ENCODE measurements at places on chromosomes 2 and 18.

GRCh38 chr18:7987284-7987976 is 420.3 kb downstream of the PTPRM start:
- no peak for DNase-seq

DNA sequence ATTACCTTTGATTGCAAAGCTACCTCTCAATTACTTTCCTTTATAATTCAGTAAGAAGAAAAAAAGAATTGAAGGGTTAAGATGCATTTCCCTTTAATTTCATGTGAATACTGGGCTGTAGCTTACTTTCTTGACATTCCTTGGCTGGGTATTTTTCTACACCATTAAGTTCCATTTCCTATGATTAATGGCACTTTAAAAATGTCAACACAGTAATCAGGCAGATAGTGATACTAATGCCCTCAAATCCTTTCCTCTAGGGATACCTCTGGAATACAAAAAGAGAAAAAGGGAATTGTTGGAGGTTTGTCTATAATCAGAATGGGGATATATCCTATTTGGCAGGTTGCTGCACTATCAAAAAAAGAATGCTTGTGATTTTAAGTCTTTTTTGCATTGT is 216.9 kb downstream of the SRBD1 start:
- DNase-seq: no peak

GRCh38 chr2:118459426-118459825 is 371.2 kb downstream of the INSIG2 start:
- DNase-seq: no peak

GRCh38 chr2:73112026-73112912 is 479 bp downstream of the RAB11FIP5 start:
- no peak for DNase-seq

- DNase-seq: no peak
Measured at GRCh38 chr18:78979730-78980278, at the start of gene SALL3. Gene SALL3 (plus strand): TSS chr18:78979818. CDS start chr18:78980275, 457 bp downstream.

GRCh38 chr2:231926761-231927565 is 767 bp upstream of the NPPC start:
- no peak for DNase-seq

DNA sequence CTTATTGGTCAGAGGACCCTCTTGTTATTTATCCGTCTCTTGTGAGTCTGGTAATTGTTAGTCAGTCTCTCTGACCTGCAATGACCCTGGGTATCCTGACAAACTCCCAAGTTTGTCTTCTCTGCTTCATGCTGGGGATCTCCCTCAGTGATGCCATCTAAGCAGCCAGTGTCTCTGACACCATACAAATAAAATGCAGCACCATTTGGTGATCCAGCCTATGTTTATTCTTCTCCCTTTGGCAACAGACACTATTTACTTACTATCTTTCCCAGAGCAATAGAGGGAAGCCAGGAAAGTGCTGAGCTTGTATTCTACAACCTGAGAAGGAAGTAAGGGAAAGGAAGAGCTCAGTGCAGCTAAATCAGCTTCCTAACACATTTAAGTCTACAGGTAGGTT is 15.9 kb downstream of the SERPINE2 start:
- no peak for DNase-seq

DNA sequence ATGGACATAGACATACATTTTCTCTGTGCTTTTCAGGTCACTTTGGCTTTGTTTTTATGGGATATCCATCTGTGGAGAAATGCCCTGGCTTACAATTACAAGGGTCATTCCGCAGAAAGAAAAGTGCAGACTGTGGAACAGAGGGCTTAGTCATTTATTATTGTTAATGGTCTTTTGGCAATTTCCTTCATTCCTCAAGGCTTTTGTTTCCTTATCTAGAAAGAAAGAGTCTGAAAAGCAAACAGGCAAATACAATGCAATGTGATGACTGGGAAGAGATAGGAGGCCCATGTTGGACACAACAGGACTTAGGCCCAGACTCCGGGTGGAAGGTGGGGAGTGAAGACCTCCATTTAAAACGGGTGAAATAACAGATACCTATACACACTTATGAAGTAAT is 129.5 kb upstream of the CAVIN2 start:
- no peak for DNase-seq

DNA sequence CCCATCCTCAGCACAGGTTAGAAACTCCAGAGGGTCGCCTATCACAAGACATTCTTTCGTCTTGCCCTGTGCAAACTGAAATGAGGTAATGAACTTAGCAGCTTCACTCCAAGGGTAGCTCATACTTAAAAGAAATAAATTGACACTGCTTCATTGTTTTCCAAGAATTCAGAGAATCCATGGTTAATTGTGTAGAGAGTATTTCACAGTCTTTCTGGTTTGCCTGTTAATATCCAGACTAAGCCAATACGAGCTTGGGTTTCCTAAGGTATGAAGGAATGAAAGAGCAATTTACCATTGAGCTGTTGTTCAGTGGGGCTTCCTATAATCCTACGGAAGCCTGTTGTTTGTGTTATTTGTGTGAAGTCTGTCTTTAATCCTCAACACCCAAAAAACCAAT is 58.7 kb downstream of the FAM124B start:
- no peak for DNase-seq

DNA sequence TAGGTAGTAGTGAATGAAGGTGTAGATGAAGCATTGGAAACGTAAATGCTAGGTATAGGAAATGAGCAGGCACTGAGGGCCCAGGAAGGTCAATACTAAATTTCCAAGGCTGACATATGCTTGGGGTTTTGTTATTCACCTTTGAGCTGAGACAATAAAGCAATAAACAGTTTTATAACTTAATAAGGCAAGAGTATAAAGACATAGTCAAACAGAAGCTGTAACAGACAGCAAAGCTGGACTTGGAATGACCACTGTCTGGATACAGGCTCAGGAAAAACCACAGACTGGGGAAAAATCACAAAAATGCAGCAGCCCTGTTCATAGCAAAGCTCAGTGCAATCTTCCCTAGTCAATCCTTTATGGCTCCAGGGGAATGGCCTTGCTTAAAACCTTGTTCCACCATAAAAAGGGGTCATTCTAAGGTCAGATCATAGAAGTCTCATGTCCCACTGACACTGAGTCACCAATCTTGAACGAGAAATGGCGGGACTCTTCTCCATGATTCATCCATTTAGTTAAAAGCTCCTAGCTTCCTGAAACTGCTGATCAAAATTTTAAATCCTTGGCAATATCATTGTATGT is 493.3 kb downstream of the CMPK2 start:
- no peak for DNase-seq

- DNase-seq: peak; percentile 30
Measured at GRCh38 chr2:206084870-206085741, 868 bp downstream of the INO80D start.

- DNase-seq: no peak
Measured at GRCh38 chr18:49692906-49693716, 120.2 kb downstream of the ACAA2 start.

DNA sequence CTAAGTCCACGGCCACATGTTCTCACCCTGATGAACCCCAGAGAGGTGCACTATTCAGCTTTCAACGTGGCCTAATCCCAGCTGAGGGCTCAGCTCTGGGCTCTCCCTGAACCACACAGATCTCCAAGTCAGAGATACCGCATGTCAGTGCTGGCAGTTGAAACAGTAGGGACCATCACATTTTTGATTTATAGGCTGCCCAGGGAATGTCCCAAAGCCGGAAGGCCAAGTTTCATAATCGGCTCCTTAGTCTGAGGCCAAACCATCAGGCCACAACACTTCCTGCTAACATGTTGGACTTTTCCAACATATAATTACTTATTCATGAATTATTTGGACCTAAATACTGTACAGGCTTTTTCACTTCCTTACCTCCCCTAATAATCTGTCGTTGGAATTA is 91.9 kb upstream of the KLHL29 start:
- no peak for DNase-seq

- DNase-seq: no peak
Measured at GRCh38 chr18:58242968-58243367, 198.9 kb downstream of the NEDD4L start.

GRCh38 chr2:190999058-190999457 is 14.9 kb downstream of the STAT1 start:
- DNase-seq: no peak

- no peak for DNase-seq
Measured at GRCh38 chr2:96146153-96146880, 1.1 kb upstream of the DUSP2 start.

DNA sequence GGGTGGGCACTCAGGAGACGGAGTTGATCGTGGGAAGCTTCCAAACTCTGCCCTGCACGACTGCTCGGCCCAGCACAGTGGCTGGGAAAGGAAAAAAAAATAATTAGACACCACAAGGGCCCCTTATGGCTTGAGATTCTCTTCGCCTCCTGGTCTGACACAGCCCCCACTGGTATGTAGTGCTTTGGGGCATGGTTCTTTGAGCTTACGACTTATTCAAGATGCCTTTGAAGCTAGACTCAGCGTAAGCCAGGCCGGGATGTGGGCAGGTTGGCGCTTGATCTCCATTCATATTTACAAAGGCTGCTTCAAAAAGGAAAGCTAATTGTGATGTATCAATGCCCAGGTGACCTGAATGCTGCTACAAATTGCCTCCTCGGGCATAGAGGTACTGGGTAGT is 50.5 kb downstream of the CXCR4 start:
- DNase-seq: no peak

DNA sequence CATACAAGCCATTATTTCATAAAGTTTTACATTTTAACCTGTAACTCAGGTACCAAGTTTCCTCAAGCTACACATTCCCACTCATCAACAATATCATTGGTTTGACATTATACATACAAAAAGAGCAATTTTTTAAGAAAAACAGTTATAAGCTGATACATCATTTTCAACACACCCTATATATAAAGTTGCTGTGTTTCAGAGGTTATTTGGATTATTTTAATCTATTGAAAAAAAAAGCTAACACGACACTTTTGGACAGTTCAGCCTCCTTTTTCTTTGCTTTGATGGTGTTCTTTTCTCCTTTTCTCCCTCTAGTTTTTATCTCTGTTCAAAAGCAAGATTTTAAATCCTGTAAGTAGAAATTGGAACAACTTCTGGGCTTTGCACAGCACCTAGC is 175.9 kb upstream of the CREB1 start:
- no peak for DNase-seq

GRCh38 chr2:112750560-112750843 is 13.9 kb downstream of the CKAP2L start:
- DNase-seq: no peak

DNA sequence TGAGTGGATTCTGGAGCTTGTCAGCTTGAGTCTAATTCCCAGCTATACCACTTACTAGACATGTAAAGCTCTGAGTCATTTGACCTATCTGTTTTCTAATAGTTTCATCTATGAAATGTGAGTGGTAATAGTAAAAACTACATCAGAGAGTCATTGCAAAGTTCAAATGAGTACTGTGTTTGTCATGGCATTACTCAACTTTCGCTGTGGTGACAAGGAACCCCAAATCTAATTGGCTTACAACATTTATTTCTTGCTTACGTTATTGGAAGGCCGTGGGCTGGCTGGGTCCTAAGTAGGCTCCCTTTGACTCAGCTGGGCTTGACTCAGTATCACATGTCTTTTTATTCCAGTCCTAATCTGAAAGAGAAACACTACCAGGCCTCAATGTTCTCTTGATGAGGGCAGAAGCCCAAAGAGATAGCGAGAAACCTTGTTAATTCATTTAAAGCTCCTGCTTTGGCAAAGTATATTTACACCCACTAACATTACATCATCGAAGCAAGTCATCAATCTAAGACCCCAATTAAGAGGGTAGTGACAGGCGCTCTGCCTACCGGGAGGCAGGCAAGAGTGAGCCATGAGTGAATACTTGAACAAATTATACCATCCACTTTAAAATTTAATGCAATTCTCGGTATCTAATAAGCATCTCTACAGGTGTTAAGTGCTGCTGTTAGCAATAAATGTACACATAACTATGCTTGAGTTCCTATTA is 431.8 kb upstream of the SPHKAP start:
- no peak for DNase-seq

- DNase-seq: no peak
Measured at GRCh38 chr2:82224301-82224940, 1919.9 kb upstream of the LRRTM1 start.

DNA sequence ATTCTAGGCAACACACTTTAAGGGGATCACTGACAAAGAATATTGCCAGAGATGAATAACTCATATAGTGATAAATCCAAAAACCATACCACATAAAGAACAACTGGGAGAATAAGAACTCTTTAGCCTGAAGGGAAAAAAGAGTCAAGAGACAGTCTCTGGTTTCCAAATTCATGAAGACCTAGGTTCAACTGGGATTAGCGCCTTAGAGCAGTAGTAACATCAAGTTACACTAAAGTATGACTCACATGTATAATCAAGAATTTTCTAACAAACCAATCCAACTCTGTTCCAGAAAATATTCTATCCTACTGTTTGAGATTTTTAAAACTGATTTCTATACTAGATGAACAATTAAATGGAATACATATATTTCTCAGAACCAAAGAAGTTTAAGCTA is 93.8 kb downstream of the USP34 start:
- no peak for DNase-seq

- no peak for DNase-seq
Measured at GRCh38 chr2:206478340-206478739, 35.0 kb downstream of the ADAM23 start.

- no peak for DNase-seq
Measured at GRCh38 chr2:216987252-216987821, 127.5 kb upstream of the TNP1 start.

- DNase-seq: no peak
Measured at GRCh38 chr18:48580782-48581181, 42.0 kb downstream of the CTIF start.

DNA sequence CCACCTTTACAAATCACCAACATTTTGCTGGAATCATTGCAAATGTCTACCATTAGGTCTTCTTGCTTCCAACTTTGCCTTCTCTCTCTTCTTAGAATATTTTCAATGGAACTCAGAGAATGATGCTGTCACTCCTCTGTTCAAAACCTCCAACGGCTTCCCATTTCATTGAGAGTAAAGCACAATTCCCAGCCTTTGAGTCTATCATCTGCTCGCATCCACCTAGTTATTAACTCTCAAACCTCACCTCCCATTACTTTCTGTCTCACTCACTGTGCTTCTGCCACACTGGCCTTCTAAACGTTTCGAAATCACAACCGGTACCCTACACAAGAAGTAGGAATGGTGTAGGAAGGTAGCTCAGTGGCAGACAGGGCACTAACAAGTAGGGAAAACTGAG is 40.0 kb downstream of the ROCK2 start:
- no peak for DNase-seq

- no peak for DNase-seq
Measured at GRCh38 chr2:57570961-57571360, 475.6 kb upstream of the VRK2 start.

GRCh38 chr2:101219246-101219645 is 33.4 kb upstream of the CNOT11 start:
- no peak for DNase-seq

DNA sequence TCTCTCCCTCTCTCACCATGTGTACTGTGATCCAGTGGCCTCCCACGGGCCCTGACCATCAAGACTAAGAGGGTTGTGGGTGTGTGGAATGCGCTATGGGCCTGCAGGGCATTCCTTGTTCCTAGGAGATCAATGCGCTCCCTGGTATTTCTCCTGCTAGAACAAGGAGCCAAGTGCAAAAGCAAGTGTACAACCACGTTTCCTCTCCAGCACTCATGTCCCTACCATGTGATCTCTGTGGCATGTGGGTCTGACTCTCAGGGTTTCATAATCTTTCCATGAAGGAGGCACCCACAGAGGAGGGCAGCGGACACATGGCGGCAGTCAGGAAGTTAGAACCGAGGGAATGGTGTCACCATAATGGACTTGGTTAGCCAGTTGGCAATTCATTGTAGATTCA is 91.4 kb downstream of the MAPK4 start:
- no peak for DNase-seq

GRCh38 chr2:54772110-54772509 is 48.6 kb downstream of the EML6 start:
- DNase-seq: no peak

All from neural crest cell (in vitro differentiated cells).